Glutamatergic neuron (in vitro differentiated cells): ENCODE measurements at places on chromosomes 6 and 20. TPM values are rescaled to one million over a fixed set of nuclear protein-coding genes. Genes with fewer than 3 reads are reported as not detected.

Gene CNKSR3
- 2.0 TPM for total RNA-seq

Gene EYA4
- total RNA-seq: not detected

Gene BNIP5
- not detected for total RNA-seq

Gene HECA
- total RNA-seq: 21.0 TPM

Gene TMEM200A
- total RNA-seq: 25.4 TPM

Gene ELOVL2
- 10.6 TPM for total RNA-seq

GRCh38 chr20:10216146-10216791 lies 2.4 kb upstream of the SNAP25 start:
- DNase-seq: no peak
- peaks cover 15% of the 10 kb centered on the region for H3K4me1 ChIP-seq
- no peak overlapping the region for H3K27ac ChIP-seq
- peaks cover 8% of the 10 kb centered on the region for H3K27me3 ChIP-seq
- peak overlapping the region; percentile 99 for H3K4me3 ChIP-seq

- H3K36me3 ChIP-seq: no peaks in the 10 kb centered on the region
- no peaks in the 10 kb centered on the region for H3K27me3 ChIP-seq
- DNase-seq: no peak
- no peak overlapping the region for H3K27ac ChIP-seq
Observed at GRCh38 chr6:106381223-106381622, 20.7 kb downstream of the CRYBG1 start.

GRCh38 chr20:48738399-48739304 lies 89.1 kb downstream of the PREX1 start:
- H3K4me1 ChIP-seq: peaks cover 30% of the 10 kb centered on the region
- peak overlapping the region; percentile 84 for H3K27ac ChIP-seq
- peak overlapping the region; percentile 60 for H3K4me3 ChIP-seq
- peaks cover 16% of the 10 kb centered on the region for H3K36me3 ChIP-seq
- DNase-seq: no peak

GRCh38 chr6:39769012-39769411 lies 23.2 kb upstream of the DAAM2 start:
- no peaks in the 10 kb centered on the region for H3K36me3 ChIP-seq
- H3K27ac ChIP-seq: no peak overlapping the region
- H3K4me1 ChIP-seq: no peaks in the 10 kb centered on the region
- no peak for DNase-seq
- H3K27me3 ChIP-seq: peaks cover 4% of the 10 kb centered on the region
- no peak overlapping the region for H3K4me3 ChIP-seq

GRCh38 chr6:106512968-106513574 lies 116.2 kb downstream of the RTN4IP1 start:
- DNase-seq: no peak
- H3K27ac ChIP-seq: no peak overlapping the region
- peak overlapping the region; percentile 25 for H3K4me3 ChIP-seq
- peaks cover 5% of the 10 kb centered on the region for H3K36me3 ChIP-seq
- peaks cover 12% of the 10 kb centered on the region for H3K27me3 ChIP-seq

GRCh38 chr20:45919542-45920399 lies 7.8 kb upstream of the PLTP start:
- H3K4me1 ChIP-seq: peaks cover 20% of the 10 kb centered on the region
- no peak for DNase-seq
- peak overlapping the region; percentile 31 for H3K4me3 ChIP-seq

DNA sequence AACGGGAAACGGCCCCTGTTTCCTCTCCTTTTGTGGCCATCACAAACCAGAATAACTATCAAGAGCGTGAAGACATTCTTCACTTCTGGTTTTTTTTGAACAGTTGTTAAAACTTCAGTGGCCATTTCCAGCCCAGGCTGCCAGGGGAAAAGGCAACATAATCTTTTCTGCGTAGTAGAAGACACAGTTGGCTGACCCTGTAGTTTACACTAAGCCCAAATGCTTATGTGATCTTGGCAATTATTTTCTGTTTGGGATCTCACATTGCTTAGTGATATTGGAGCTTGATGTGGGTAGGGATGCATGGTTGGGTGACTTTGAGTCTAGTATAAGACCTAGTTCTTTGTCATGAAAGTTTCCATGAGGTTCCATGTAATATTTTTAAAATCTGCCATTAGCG lies 449.4 kb upstream of the CDH4 start:
- DNase-seq: no peak
- no peak overlapping the region for H3K4me3 ChIP-seq
- no peak overlapping the region for H3K27ac ChIP-seq
- no peaks in the 10 kb centered on the region for H3K36me3 ChIP-seq

- H3K27me3 ChIP-seq: peaks cover 17% of the 10 kb centered on the region
- peaks cover 5% of the 10 kb centered on the region for H3K36me3 ChIP-seq
- H3K27ac ChIP-seq: no peak overlapping the region
Observed at GRCh38 chr20:64095927-64096326, 11.4 kb downstream of the NPBWR2 start.

GRCh38 chr6:50381099-50381415 lies 331.3 kb upstream of the DEFB112 start:
- no peaks in the 10 kb centered on the region for H3K27me3 ChIP-seq
- H3K4me1 ChIP-seq: peaks cover 4% of the 10 kb centered on the region
- DNase-seq: peak; percentile 38
- H3K36me3 ChIP-seq: peaks cover 4% of the 10 kb centered on the region
- H3K27ac ChIP-seq: no peak overlapping the region
